ENCODE measurements at places on chromosomes 16 and 17.

- peak; percentile 51 for DNase-seq
Observed at GRCh38 chr17:21119247-21119918, 7.4 kb upstream of the DHRS7B start.

DNA sequence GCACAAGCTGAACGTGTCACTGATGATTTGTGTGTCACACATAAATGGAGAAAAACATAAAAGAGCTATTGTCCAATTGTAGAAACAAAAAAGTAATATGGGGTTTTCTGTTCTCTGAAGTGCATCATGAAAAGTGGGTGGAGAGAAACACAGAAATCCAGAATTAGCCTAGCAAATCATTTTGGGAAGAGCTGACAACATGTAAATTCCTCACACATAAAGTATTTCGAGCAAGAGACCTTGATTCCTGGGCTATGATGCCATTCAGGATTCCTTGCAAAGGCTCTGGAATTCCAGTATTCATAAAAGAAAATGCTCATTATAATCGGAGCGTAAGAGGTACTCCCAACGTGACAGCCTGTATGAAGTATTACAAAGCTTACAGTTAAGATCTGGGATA is 1.1 kb downstream of the DCUN1D3 start:
- DNase-seq: no peak

GRCh38 chr16:31177136-31177535 is 2.8 kb upstream of the FUS start:
- DNase-seq: no peak

DNA sequence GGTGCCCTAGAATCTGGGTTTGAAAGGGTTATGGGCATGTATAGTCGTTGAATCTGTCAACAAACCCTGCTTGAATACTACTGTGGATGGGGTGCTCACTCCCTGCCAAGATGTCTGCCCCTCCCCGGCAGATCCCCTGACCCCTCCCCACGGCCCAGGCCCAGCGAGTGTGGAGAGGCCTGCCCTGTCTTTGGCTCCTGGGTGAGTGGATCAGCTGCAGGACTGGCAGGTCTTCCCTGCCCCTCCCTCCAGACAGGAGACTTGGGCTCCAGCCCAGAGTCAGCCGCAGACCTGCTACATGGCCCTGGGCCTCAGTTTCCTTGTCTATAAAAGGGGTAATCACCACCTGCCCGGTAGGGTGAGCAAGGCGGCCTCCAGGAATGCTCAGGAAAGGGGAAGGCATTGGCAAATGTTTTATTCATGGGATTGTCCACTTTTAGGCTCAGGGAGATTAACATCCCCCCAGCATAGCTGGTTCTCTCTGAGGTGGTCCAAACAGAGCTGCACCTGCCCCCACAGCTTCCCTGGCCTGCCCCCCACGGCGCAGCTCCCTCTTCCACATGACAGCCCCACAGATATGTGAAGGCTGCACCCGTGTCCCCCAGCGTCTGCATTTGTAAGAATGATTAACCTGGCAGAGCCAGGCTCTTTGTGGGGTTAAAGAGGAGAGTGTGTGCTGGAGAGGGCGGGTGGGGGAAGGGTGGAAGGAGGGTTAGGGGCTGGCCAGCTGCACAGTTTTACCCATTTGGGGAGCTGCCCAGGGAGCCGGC is 18.5 kb upstream of the SPNS2 start:
- no peak for DNase-seq

GRCh38 chr16:8874388-8874787 is 5.6 kb upstream of the CARHSP1 start:
- no peak for DNase-seq

- no peak for DNase-seq
Observed at GRCh38 chr16:21302898-21303528, 24.9 kb upstream of the CRYM start.

GRCh38 chr16:1494129-1494640 is 1.0 kb downstream of the TELO2 start:
- no peak for DNase-seq

- DNase-seq: no peak
Observed at GRCh38 chr16:11572301-11572995, 14.3 kb downstream of the LITAF start.

DNA sequence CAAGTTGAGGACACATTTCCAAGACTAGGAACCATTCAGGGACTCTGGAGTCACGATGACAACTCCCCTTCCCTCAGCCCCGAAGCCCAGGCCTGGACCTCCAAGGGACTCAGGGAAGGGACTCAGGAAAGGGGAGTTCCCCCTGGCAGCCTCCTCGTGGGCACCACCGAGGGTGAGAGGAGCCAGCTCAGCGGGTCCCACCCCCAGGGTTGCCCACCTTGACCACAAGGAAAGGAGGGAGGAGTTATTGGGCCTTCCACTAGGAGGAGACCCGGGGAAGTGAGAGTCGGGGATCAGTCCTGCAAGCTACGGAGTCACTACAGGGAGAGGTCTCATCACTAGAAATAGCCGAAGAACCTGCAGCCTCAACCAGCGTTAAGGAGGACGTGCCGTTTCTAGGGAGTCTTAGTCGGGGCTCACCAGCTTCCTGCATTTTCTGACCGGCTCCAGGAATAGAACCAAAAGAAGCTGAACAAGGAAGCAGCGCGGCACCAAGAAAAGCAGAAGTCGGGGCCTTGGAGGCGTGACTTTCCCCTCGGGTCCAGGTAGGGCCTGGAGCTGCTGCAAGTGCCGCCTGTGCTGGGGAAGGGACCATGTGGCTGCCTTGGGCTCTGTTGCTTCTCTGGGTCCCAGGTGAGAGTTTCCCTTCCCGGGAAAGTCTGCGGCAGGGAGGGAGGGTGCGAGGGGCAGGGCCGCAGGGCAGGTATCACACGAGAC is at the start of gene CD300A:
Gene CD300A (plus strand): TSS at position 524 of the 717 bp plus-strand sequence. CDS start 70 bp downstream, at position 594.
- no peak for DNase-seq

- no peak for DNase-seq
Observed at GRCh38 chr17:68390888-68391545, 66.3 kb downstream of the WIPI1 start.

DNA sequence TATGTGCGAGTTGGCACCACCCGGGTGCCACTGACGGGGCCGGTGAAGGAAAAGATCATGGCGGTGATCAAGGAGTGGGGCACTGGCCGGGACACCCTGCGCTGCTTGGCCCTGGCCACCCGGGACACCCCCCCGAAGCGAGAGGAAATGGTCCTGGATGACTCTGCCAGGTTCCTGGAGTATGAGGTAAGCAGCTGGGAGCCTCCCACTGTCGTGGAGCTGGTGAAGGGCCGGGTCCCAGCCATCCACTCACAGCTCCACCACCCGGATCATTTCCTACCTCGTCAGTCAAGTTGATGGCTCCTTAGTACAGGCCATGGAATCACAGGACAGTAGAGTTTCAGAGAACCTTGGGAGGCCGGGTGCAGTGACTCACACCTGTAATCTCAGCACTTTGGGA is 20.0 kb downstream of the ATP2A1 start:
- DNase-seq: no peak

GRCh38 chr17:76379275-76379641 is 5.2 kb upstream of the SPHK1 start:
- DNase-seq: no peak

GRCh38 chr16:19283637-19284036 is 1.9 kb upstream of the CLEC19A start:
- no peak for DNase-seq

DNA sequence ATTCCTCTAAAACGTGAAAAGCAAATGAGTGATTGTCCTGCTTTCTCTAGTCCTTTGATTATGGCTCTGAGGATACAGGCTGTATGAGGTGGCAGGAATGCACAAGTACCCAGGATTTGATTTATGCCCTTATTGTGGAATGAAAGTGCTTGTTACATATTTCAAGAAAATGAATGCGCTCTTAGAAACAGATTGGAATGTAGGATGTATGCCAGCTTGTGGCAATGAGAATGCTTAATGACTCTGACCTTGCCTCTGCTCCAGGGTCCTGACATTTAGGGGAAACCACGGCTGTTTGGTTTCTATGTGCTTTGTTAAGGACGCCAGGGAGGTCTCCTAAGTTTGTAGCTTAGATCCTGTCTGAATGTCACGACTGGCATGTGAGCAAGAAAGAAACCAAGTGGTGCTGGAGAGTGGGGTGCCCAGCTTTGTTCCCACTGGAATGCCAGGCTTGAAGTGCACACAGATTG is 22.0 kb downstream of the PRCD start:
- DNase-seq: no peak

DNA sequence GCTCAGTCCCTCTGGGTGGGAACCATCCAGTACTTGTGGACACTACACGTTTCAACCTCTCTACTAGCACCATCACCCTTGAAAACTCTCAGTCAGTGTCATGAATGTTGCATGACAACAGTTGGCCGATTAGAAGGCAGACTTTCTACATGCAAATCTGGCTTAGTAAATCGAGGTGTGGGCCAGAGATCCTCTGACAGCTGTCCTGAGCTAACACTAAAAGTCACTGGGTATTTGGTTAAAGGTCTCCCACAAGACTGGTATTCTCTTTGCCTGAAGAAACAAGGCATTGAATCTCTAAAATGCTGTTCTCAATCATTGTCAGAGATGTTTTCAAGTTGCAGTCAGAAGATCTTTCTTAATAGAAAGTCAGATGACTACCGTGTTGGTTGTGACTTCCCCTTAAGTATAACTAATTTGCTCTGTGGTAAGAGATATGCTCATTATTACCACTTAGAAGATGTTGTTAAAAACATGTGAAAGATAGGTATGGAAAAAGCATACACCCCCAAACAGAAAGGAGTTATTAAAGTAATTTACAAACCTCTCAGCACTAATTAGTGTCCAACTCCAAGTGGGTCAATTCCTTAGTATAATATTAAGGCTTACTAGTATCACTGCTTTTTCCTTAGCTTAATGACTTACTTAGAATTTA is 62.3 kb downstream of the WNT3 start:
- no peak for DNase-seq

- no peak for DNase-seq
Observed at GRCh38 chr16:75529959-75530358, 5.9 kb downstream of the CHST5 start.

DNA sequence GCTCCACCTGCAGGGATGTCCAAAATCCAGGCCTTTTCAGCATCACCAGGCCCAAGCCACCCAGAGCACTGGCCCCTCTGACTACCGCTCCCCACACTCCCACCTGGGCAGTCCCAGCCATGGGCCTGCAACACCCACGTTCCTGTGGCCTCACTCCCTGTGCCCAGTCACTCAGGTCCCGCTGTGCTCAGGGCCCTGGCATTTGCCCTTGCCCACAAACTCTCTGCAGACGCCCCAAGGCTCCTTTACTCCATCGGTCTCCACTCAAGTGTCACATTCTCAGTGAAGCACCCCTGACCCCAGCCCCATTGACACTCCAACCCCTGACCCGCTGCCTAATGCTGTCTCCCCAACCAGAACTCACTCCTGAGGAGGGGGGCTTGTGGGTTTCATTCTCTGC is 23.6 kb downstream of the MPG start:
- no peak for DNase-seq

GRCh38 chr16:66849021-66849420 is 4.8 kb downstream of the CA7 start:
- no peak for DNase-seq

DNA sequence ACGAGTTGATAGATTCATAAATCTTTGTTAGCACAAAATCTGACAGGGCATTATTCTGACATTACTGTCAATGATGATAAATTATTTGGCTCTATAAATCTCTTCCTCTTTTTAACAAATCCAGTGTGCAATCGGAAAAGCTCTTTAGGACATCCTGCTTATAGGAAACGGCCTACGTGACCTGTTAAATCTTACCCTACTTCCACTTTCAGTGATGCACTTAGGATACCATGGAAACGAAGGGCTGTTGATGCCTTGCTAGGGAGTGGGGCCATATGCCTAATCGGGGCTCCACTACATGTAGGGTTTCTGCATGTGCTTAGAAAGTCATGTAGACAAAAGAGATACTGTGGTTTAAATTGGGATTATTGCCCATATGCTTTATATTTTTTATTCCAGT is 27.2 kb downstream of the ZNF594 start:
- no peak for DNase-seq

- DNase-seq: no peak
Observed at GRCh38 chr16:80744856-80745255, 59.5 kb downstream of the CDYL2 start.

DNA sequence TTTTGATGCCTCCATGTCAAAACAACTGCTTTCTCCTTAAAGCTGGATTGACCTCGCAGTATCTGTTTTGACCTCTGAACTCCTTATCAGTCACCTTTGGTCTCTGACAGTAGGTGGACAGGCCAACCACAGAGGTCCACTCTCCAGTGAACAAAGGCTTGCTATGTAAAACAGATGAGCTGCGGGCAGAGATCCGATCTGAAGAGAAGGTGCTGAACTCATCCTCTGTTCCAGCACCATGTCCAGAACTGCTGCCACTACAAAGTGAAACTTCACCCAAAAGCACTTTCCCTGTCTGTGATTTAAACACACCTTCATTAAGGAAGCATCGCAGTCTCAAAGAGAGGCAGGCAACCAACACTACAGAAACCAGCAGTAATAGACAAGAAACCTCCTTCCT is 117.3 kb upstream of the CORO6 start:
- DNase-seq: no peak

DNA sequence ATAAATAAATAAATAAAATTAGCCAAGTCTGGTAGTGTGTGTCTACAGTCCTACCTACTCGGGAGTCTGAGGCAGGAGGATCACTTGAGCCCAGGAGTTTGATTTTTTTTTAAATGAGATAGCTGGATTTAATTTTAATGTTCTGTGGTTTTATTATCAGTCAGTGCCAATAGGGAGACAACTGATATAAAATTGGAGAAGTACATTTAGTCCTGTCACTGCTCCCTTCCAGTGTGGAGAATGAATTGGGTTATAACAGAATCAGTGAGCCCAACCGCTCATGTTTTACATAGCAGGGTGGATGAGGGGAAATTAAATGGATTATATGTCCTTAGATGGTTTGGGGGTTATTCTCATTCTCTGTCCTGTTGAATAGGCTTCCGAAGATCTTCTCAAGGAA is 6.2 kb downstream of the NME1 start:
- DNase-seq: no peak

DNA sequence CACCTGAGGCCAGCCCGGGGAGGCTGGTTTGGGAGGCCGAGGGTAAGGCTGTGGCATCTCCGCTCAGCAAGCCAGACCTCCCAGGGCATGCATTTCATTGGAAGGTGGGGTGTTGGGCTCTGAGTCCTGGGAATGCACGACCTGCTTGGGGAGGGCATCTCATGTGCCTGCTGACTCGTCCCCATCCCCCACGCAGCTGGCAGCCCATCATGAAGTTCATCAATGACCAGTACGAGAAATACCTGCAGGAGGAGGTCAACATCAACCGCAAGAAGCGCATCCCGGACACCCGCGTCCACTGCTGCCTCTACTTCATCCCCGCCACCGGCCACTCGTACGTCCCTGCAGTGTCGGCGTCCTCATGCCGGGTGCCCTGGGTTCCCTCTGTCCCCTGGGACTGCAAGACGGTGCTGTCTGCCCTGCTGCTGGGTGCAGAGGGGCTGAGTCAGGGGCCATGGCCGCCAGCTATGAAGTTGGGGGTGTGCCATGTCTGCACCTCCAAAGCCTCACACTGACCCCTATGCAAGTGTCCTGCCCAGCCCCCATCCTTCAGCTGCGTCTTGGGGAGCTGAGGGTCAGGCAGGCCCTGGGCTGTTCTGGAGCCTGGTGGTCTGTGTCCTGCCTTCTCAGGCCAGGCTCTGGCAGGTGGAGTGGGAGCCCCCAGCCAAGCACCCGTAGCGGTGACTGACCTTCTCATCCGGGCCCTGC is 347.9 kb downstream of the SEC14L1 start:
- no peak for DNase-seq

GRCh38 chr16:24253192-24253591 is 2.9 kb upstream of the CACNG3 start:
- peak; percentile 6 for DNase-seq

Measured in stimulated activated CD4-positive, alpha-beta T cell treated with anti-CD3 and anti-CD28 coated beads, Interleukin-4, amount 100 ng/mL, for 48 hours (primary cell).